ENCODE measurements at places on chromosomes 12 and 14. TPM values are rescaled to one million over a fixed set of nuclear protein-coding genes. Genes with fewer than 3 reads are reported as not detected.

GRCh38 chr14:101040538-101041442, 137.3 kb upstream of the RTL1 start:
- H3K27me3 ChIP-seq: no peaks in the 10 kb centered on the region
- DNase-seq: no peak
- H3K36me3 ChIP-seq: peaks cover 48% of the 10 kb centered on the region
- H3K27ac ChIP-seq: no peak overlapping the region
- H3K4me3 ChIP-seq: no peak overlapping the region

The GPR137C gene
- total RNA-seq: 2.7 TPM

DNA sequence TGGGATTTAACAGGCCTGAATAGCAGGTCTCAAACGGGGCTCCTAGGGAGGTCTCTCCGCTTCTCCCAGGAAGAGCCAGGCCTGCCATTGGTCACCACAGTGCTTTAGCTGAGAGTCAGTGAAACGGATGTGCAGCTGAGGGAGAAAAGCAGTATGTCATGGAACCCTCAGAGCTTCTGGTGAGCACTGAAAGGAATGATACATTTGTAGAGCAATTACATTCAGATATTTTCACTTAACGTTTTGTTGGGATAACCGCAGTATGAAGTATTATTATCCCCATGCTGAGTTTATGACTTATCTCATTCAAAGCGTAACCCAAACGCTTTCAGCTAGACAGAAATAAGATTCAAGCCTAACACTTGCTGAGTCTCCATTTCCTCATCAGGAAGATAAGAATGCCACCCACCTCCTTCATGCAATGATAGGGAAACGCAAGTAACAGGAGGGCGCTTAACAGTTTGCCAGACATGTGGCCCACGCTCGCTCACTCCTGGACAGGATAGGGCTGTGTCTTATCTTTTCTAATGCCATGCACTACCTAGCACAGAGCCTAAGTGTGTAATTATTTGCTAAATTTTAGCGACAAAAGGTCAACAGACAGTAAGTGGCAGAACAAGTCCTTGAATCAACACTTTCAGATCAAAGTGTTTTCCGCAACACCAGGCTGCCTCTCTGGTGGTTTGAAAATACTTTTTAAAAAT, 28.2 kb downstream of the DAD1 start:
- H3K4me3 ChIP-seq: no peak overlapping the region
- H3K27me3 ChIP-seq: no peaks in the 10 kb centered on the region
- H3K4me1 ChIP-seq: peaks cover 38% of the 10 kb centered on the region
- no peak for DNase-seq
- peak overlapping the region; percentile 27 for H3K27ac ChIP-seq
- H3K36me3 ChIP-seq: peaks cover 12% of the 10 kb centered on the region

DNA sequence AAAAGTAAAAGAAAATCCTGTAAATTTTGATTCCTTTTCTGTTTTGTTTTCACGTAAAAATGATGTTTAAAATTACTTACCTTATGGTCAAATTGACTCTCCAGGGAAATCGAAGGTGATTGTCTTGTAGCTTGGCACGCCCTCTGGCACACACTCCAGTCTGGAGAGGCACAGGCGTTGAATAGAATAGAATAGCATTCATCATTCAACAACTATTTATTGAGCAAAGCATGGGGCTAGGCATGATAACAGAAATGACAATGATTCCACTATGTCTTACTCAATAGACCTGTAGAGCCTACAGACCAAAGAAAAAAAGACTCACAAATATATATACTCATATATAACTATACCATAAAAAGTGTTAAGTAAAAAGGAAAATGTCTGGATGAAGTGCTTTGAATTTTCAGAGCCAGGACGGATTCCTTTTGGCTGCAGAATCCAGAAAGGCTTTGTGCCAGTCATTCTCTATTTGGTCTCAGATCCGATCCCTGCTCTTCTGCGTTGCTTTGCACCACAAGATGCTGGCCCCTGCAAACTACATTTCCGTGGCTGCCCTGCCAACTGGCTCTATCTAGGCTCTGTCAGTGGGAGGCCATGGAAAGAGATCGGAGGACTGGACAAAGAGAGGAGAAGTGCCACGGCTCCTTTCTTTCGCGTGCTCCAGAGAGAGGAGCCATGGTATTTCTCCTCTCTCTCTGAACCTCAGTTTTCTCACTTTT, 231.8 kb downstream of the CRADD start:
- H3K27ac ChIP-seq: no peak overlapping the region
- no peaks in the 10 kb centered on the region for H3K36me3 ChIP-seq
- H3K27me3 ChIP-seq: no peaks in the 10 kb centered on the region
- DNase-seq: no peak
- H3K4me3 ChIP-seq: no peak overlapping the region

- no peak for DNase-seq
- peak overlapping the region; percentile 95 for H3K27ac ChIP-seq
- H3K4me3 ChIP-seq: no peak overlapping the region
- no peaks in the 10 kb centered on the region for H3K27me3 ChIP-seq
Measured at GRCh38 chr12:132866251-132866828, 21.1 kb downstream of the CHFR start.

DNA sequence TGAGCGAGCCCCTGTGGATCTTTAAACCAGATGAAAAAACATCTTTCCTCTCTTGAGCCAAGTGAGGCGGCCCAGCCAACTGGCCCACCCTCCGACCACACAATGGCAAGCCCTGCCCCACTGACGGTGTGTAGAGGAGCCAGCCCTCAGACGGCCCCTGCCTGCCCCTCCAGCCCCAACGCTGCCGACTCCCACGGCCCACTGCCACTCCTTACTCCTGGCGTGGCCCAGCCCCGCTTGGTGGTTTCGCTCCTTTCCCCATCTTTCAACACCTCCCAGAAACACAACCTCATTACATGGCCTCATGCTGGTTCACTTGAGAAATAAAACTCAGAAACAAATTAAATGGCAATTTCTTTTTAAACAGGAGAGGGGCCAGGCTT, 80.6 kb upstream of the DICER1 start:
- DNase-seq: no peak
- no peak overlapping the region for H3K4me3 ChIP-seq
- H3K36me3 ChIP-seq: no peaks in the 10 kb centered on the region
- H3K4me1 ChIP-seq: peaks cover 20% of the 10 kb centered on the region
- no peaks in the 10 kb centered on the region for H3K27me3 ChIP-seq

The TM7SF3 gene
- total RNA-seq: 75.3 TPM

DNA sequence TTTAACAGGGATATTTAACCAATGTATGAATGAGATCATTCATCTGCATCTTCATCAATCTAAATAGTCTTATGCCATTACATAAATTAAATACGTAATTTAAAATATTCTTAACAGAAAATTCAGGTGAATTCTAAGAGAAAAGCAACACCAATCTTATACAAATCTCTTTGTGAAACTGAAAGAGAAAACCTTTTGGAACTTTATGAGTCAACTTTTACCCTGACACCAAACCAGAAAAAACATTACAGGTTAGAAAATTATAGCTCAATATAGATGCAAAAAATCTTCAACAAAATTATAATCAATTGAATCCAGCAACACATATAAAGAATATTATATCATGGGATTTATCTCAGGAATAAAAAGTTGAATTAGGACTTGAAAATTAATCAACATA, 3.4 kb downstream of the GLIPR1L1 start:
- H3K4me1 ChIP-seq: peaks cover 9% of the 10 kb centered on the region
- no peaks in the 10 kb centered on the region for H3K27me3 ChIP-seq
- no peak overlapping the region for H3K4me3 ChIP-seq
- H3K27ac ChIP-seq: no peak overlapping the region
- no peak for DNase-seq

DNA sequence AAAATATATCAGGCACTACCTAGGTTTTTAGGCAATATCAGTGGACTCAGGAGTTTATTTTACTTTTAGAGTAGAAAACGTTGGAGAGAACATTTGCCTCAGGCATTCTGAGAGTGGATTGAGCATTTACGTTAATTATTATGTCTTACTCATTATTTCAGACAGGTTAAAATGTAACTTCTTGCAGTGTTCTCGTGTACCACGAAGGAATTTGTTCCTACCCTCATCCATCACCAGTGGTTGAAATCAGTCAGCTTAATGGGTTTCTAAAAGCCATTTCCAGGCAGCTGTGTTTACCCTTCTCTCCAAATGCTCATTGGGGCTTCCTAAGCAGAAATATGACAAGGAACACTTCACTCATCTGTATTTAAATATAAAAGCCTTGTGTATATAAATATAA, 9.1 kb upstream of the LDHB start:
- no peaks in the 10 kb centered on the region for H3K4me1 ChIP-seq
- H3K4me3 ChIP-seq: no peak overlapping the region
- H3K36me3 ChIP-seq: no peaks in the 10 kb centered on the region
- DNase-seq: no peak
- H3K27ac ChIP-seq: no peak overlapping the region
- H3K27me3 ChIP-seq: no peaks in the 10 kb centered on the region

The ULK1 gene
- 55.5 TPM for total RNA-seq

The NID2 gene
- 5.4 TPM for total RNA-seq

All from WTC11 (cell line).